Esophagus squamous epithelium (tissue), 5 donors: ENCODE measurements at places on chromosomes 16 and 17. TPM values are rescaled to one million over a fixed set of nuclear protein-coding genes. Genes with fewer than 3 reads are reported as not detected.

The CNTNAP4 gene
- not detected for total RNA-seq

The SCNN1G gene
- total RNA-seq, result 5.0 TPM

The TP53TG3F gene
- total RNA-seq, result not detected

The C17orf78 gene
- total RNA-seq, result not detected

The KRT28 gene
- total RNA-seq, result not detected

The CCDC43 gene
- total RNA-seq, result 23.0 TPM

The ABCC11 gene
- total RNA-seq, result 0.19 TPM

The VPS25 gene
- 79.4 TPM for total RNA-seq

The MLKL gene
- 27.7 TPM for total RNA-seq

The CRISPLD2 gene
- total RNA-seq, result 166 TPM

The FOXC2 gene
- 0.09 TPM for total RNA-seq

The VEZF1 gene
- total RNA-seq, result 61.4 TPM

The KRTAP4-5 gene
- total RNA-seq, result not detected

The CSH2 gene
- total RNA-seq, result not detected
